ENCODE measurements at places on chromosomes 12 and 14. TPM values are rescaled to one million over a fixed set of nuclear protein-coding genes. Genes with fewer than 3 reads are reported as not detected.

The LRRC74A gene
- not detected for total RNA-seq

The TAS2R30 gene
- 9.5 TPM for total RNA-seq

The SYCP3 gene
- total RNA-seq = 0.46 TPM

The BDKRB2 gene
- 0.69 TPM for total RNA-seq

The MSRB3 gene
- 5.3 TPM for total RNA-seq

The CACNA1C gene
- total RNA-seq = 33.0 TPM

The GARIN6 gene
- not detected for total RNA-seq

The SLC10A1 gene
- total RNA-seq = not detected

The TMPRSS12 gene
- total RNA-seq = not detected

The TAS2R14 gene
- 9.5 TPM for total RNA-seq

The CLEC9A gene
- total RNA-seq = not detected

The POTEM gene
- not detected for total RNA-seq

The SRSF9 gene
- 112 TPM for total RNA-seq

The GPD1 gene
- 12.2 TPM for total RNA-seq

The FAM186B gene
- not detected for total RNA-seq

The FBRSL1 gene
- total RNA-seq = 5.1 TPM

The SERPINA9 gene
- not detected for total RNA-seq

The HCAR2 gene
- 0.23 TPM for total RNA-seq

The RD3L gene
- total RNA-seq = 1.2 TPM

The DPPA3 gene
- not detected for total RNA-seq

The OR6C2 gene
- total RNA-seq = not detected

The JDP2 gene
- total RNA-seq = 12.5 TPM

The DLST gene
- 40.4 TPM for total RNA-seq

The ISM2 gene
- total RNA-seq = 1.8 TPM

The HOXC10 gene
- total RNA-seq = not detected

The CD4 gene
- total RNA-seq = 4.8 TPM

The PTHLH gene
- total RNA-seq = 2.1 TPM

The HOXC9 gene
- total RNA-seq = not detected

The TESPA1 gene
- not detected for total RNA-seq

The CYP46A1 gene
- 19.6 TPM for total RNA-seq

The KRT79 gene
- total RNA-seq = not detected

The RNASE1 gene
- total RNA-seq = 13.1 TPM

The GALNT9 gene
- 28.6 TPM for total RNA-seq

The CORO1C gene
- 206 TPM for total RNA-seq

The IAPP gene
- not detected for total RNA-seq

The SNRPF gene
- total RNA-seq = 20.1 TPM

The SMIM41 gene
- total RNA-seq = not detected

The CDH24 gene
- 14.1 TPM for total RNA-seq

The PPM1H gene
- total RNA-seq = 27.0 TPM

The KCNMB4 gene
- 22.4 TPM for total RNA-seq

The ADCY4 gene
- 3.2 TPM for total RNA-seq

The P2RX2 gene
- total RNA-seq = not detected

The AMIGO2 gene
- total RNA-seq = 19.6 TPM

The PLBD1 gene
- total RNA-seq = 3.2 TPM

The P2RX7 gene
- 5.1 TPM for total RNA-seq

The SNAPC1 gene
- 6.9 TPM for total RNA-seq

The ACOT6 gene
- not detected for total RNA-seq

The NEUROD4 gene
- total RNA-seq = 0.23 TPM

The RAB35 gene
- 28.6 TPM for total RNA-seq

The CCNT1 gene
- 39.2 TPM for total RNA-seq

The MMP14 gene
- 14.3 TPM for total RNA-seq

The SLC2A14 gene
- total RNA-seq = 0.23 TPM

All from diencephalon (tissue), 1 donor.